ENCODE measurements at places on chromosomes 12 and 14.

DNA sequence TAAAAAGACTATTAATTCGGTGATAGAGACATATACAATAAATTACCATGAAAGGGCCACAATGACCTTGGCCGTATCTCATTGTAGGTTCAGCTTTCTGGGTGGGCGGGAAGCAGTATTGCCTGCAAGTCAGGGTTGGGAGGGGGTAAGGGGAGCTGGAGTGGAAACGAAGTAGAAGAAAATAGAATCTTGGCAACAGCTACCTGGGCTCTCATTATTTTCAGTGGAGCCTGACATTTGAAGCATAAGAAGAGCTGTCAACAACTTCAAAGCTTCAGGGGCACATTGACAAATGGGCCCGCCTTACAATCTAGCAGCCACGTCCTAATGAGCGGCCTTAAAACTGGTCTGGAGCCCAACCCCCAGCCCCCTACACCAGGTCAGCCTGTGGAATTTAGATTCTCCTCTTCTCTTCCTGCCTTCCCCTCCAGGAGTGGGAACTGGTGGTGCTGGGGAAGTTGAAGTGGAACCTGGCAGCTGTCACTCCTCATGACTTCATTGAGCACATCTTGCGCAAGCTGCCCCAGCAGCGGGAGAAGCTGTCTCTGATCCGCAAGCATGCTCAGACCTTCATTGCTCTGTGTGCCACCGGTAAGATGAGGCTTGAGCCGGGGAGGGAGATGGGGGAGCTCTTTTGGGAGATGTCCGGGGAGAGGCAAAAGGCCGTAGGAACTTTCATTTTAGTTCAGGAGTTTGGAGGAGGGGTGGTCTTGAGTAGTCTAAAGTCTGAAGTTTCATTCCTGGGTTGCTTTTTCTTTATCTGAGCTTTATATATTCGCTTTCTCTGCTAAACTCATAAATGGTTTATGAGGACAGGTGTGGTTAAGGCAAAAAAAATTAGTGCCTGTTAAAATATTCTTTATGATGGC lies 5.0 kb downstream of the CCND2 start:
- peak; percentile 81 for DNase-seq

GRCh38 chr14:64760146-64760755 lies 56.0 kb downstream of the PLEKHG3 start:
- DNase-seq, result peak; percentile 70

GRCh38 chr12:71242511-71242910 lies 84.7 kb upstream of the TSPAN8 start:
- no peak for DNase-seq

DNA sequence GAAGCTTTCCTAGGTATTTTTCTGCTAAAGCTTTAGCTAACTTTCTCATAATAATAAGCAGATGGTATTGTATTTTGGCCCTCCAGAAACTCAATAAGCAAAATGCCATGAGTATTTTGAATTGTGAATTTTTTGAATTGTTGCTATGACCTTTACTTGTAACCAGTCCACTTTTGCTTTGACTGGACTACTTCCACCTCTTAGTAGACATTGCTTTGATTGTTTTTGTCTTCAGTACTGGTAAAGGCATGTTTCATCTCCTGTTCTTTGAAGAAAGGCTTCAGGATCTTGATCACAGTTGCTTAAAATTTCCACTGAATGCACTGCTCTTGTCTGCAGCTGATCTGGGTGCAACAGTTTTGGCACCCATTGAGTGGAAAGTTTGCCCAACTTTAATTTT lies 102.3 kb downstream of the TRMT5 start:
- DNase-seq, result no peak

DNA sequence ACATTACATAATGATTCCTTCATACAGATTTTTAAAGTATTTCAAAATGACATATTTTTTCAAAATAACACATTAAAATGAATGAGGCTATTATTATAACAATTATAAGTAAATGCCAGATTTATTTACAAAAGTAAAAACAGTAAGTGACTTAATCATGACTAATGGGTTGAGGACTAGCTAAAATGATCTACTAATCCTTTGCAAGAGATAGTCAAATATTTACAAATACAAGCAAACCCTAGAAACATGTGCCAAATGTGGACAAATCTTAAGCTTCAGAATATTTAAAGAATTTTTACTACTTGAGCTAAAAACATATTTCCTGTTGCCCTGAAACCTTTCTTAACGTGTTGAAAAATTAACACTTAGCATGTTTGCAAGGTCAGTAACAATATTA lies 74.8 kb downstream of the KIF21A start:
- DNase-seq, result no peak

- DNase-seq, result no peak
Observed at GRCh38 chr14:40119321-40119720, 687.1 kb upstream of the FBXO33 start.

DNA sequence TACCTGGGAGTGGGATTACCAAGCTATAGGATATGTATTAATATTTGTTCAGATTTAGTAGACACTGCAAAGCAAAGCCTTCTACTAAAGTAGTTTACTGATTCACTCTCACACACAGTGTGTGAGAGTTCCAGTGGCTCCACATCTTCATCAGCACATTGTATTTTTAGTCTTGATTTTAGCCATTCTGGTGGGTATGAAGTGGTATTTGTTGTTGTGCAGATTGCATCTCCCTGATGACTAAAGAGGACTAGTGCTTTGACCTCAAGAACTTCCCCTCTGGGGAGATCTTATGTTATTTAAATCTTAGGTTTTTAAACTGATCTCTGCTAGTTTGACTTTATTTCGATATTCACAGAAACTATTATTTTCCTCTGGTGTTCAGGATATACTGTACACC lies 479.7 kb upstream of the RGS6 start:
- no peak for DNase-seq

DNA sequence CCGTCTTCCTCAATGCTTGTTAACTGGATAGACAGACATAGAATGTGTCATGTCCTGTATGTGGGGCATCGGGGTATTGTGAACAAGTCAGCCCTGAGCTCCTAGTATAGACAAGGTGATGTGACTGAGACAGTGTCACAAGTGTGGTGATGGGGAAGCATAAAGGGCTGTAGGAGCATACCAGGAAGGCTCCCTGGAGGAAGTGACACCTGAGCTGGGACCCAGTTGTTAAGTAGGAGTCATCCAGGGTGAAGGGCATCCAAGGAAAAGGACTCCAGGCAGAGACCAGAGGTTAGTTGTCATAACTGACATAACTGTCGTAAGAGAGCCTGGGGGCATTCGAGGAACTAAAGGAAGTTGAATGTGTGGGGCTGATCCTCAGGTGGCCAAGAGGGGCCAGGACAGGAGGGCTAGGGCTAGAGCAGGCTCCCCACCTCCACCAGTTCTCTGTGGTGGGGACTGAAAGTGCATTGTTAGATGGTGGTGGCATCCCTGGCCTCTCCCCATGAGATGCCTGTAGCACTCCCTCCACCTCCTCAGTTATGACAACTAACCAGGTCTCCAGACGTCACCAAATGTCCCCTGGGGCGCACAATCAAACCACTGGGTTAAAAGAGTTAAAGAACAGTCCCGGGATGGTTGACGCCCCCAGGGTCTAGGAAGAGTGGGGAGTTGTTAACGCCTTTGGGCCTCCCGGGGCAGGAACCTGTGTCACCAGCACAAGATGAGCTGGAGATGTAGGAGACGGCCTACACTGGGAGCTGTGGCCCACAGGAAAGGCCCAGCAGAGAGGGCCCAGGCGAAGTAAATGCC lies 2.4 kb downstream of the FICD start:
- DNase-seq, result no peak

All from left ventricle myocardium superior (tissue), 1 donor.